Brain (organoid and tissue), 16 donors: ENCODE measurements at places on chromosomes 6 and 20. TPM values are rescaled to one million over a fixed set of nuclear protein-coding genes. Genes with fewer than 3 reads are reported as not detected.

DNA sequence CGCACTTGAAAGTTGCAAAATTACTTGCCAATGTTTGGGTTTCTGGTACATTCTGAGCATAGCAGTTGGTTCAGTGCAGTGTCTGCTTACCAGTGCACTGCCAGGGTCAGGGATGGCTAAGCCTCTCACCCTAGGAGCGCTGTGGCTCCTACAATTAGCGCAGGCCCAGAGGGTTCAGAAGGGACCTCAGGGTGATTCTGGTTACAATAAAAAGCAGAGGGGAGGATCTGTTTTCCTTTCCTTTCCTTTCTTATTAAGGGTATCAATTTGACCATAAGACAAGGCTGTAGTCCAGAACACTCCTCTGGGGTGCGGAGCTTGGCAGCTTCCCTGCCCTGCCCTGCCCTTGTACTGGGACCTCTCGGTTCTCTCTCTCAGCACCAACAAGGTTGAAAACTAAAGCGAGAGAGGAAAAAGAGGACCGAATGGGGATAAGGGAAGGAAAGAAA lies 2.6 kb downstream of the MAFB start:
- no peak for DNase-seq

DNA sequence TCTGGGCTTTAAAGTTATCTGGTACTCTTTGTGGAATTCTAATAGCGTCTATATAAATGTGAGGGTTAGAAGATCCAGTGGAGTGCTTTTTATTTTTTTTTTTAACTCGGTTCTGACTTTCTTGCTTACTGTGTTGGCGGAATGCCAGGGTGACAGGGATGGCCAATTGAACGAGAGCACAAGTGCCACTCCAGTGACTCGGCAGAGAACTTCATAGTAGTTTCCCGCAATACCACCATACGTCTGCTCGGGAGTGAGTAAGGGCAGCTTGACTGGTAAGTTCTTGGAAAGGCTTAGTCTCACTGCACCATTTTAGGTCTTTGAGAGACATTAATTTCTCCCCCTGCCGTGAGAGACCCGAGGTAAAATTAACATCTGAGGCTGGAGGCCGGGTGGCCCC lies 49.4 kb upstream of the TULP1 start:
- DNase-seq: peak; percentile 21

DNA sequence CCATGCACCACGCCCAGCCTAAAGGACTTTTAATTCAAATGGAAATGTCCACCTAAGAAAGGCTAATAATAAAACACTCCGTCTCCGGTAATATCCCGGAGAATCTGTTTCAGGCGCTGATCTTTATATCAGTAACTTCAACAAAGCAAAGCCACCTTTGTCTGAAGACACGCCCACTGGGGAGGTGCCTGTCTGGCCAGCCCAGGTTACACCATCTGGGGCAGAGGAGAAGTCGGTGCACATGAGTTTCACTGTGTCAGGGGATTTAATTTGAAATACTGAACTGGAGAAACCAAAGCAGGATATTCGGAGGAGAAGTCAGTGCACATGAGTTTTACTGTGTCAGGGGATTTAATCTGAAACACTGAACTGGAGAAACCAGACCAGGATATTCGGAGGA lies 9.4 kb downstream of the SERPINB6 start:
- no peak for DNase-seq

DNA sequence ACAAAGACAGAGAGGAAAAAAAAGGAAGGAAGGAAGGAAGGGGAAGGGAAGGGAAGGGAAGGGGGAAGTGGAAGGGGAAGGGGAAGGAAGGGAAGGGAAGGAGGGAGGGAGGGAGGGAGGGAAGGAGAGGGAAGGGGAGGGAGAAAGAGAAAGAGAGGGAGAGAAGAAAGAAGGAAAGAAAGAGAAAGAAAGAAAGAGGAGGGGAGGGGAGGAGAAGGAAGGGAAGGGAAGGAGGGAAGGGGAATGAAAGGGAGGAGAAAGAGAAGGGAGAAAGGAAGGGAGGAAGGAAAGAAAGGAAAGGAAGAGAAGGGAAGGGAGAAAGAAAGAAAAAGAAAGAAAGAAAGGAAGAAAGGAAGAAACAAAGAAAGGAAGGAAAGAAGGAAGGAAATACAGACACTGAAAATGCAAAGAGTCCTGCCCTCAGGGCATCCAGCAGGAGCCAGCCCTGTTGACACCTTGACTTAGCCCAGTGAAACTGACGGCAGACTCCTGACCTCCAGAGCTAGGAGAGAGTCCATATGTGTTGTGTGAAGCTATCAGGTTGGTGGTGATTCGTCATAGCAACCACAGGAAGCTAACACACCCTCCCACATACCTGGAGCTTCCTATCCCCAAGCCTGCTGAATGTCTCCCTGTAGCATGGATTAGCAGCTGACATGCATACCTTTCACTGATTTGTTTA lies 58.7 kb upstream of the SULF2 start:
- no peak for DNase-seq

DNA sequence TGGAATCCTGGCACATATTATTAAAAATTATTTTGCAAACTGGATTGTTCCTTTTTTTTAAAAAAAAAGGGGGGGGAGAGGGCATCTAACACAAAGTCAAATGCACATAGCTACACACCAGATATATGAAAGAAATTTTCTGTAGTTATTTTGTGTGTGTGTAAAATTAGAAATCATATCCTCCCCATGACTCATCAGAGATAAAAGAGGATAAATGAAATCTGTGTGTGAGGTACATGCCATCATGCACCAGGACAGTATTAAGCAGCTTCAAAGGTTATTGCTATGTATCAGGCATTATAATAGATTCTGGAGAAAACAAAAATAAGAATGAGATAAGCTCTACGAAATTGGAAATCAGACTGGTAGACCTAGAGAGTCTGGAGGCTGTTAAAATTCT lies 5.2 kb downstream of the BTBD9 start:
- DNase-seq: no peak

DNA sequence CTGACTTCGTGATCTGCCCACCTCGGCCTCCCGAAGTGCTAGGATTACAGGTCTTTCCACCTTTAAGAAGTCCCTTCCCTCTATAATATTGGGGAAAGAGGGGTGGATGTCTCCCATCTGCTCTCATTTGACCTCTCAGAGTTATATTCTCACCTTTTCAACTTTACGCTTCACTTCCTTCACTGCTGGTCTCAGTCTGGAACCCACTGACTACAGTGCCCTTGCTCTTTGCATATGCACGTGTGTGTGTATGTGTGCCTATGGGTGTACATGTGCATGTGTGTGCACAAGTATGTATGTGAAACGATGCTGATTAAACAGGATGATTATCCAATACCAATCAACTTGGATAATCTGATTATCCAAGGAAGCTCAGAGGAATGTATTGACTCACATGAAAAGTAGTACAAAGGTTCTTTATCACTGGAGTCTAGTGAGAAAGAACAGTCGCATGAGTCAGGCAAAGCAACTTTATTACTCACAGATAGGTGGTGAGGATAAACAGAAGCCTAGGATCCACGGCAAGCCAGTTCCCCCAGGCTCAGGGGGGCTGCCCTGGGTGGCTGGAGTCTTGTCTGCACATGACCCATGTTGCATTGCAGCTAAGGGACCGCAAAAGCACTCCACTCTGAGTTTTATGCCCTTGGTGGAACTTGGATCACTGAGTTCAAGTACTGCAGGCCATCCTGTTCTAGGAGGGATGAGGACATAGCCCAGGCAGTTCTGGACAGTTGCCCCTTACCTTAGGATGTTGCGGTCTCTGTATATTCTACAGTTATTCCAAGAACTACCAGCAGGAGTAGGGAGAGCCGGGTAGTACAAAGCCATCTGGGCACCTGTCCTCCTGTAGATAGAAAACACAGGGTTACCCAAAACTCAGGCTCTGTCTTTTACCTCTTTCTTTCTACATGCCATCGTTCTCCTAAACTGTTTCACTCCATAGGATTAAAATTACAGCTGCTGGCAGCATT lies 50.9 kb downstream of the SNRNP48 start:
- DNase-seq: no peak

GRCh38 chr6:36697481-36697903 lies at the start of gene RAB44:
Gene RAB44 (plus strand): TSS chr6:36697826. CDS start chr6:36704236, 6,410 bp downstream.
- DNase-seq: no peak

DNA sequence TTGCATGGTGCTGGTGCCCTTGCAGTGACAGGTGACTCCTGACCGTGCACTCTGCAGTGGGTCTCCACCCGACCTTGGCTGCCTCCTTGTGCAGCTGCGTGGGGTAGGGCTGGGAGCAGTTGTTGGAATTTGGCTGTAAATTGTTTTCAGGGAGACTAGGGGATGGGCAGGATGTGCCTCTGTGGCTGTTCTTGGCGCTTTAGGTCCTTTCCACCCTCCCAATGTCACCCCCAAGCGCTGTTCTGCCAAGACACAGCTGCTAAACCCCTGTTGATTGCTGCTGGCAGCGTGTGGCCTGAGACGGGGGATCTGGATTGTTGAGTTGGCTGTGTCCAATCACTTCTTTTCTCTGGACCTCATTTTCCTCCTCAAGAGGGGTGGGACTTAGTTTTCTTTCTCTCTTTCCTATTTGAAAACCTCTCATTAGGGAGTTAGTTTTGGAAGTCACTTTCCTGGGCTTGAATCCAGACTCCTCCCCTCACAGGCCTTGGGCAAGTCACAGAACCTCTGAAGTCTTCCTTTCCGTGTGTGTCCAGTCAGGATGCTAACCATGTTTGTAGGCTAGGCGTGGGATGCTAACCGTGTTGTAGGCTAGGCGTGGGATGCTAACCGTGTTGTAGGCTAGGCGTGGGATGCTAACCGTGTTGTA lies 8.5 kb downstream of the IGF2R start:
- DNase-seq: peak; percentile 61

DNA sequence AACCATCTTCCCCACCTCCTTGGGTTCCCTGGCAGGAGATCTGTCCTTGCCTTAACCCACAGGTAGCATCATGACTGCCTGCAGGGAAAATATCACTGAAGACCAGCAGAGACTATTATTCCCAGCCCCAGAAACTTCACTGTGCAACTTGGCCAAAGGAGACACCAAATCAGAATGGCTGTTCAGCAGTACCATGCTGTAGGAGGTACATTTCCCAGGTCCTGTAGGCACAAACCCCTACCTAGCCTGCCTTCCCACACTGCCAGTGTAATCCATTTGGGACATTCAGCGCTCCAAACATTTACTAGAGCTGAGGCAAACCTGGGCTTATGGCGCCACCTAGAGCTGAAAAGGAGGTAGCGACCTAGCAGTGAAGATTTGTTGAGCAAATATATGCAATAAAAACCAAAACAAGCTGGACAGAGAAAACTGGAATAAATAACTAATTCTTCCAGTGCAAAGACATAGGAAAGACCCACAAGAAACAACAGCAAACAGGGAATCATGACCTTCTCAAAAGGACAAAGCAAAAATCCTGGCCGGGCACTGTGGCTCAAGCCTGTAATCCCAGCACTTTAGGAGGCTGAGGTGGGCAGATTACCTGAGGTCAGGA lies 60.3 kb downstream of the VTA1 start:
- no peak for DNase-seq

- peak; percentile 93 for DNase-seq
These were observed 12.1 kb upstream of the OCSTAMP start for GRCh38 chr20:46562373-46563169.

- no peak for DNase-seq
These were observed 206.6 kb downstream of the TFAP2B start for GRCh38 chr6:51025082-51025777.

GRCh38 chr6:23415819-23416427 lies 710.1 kb upstream of the NRSN1 start:
- no peak for DNase-seq

DNA sequence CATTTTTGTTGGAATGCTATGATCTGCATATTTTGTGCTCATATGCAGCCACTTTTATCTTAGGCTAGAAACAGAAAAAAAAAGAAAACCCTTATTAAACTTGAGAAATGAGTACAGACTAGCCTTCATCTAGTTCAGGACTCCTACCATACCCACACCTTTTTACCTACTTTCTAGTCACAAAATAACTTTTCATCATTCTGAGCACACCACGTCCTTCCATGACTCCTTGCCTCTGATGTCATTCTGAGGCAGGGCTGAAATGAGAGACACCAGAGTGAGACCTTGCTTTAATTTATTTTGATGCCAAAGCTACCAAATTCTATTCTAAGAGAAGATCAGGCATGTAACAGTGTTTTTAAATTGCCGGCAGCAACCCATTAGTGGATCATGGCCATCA lies 38.8 kb downstream of the SNX3 start:
- no peak for DNase-seq

DNA sequence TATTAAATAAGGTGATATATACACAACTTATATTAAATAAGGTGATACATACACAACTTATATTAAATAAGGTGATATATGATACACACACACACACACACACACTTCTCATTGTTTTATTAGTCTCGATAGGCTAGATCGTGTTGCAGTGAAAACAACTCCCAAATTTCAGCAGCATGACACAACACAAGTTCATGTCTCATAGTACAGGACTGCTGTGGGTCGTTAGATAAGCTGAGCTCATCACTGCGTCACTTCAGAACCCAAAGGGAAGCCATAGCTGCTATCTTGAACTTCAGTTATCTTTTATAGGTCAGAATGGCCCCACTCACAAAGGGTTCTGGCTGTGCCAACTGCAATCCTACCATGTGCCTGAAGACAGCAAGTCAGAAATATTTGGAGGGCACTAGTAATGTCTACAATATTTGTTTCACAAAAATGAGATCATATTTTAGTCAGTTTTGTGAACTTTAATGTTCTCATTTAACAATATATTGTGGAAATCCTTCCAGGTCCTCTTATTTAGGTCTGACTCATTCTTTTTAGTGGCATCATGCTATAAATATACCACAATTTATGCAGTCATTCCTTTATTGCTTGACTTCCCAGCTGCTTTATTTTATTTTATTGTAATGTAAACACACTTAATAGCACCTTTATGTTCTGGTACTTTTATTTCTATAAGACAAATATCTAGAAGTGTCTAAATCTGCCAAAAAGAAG lies 290.2 kb downstream of the PHACTR1 start:
- DNase-seq: no peak

The VGLL2 gene
- not detected for polyA plus RNA-seq

The TMEM14C gene
- 162 TPM for polyA plus RNA-seq

The PACRG gene
- polyA plus RNA-seq: 5.0 TPM

The HLA-DPA1 gene
- polyA plus RNA-seq: 56.8 TPM

The VSX1 gene
- polyA plus RNA-seq: 0.56 TPM

The OR2B6 gene
- polyA plus RNA-seq: 0.37 TPM
